ENCODE measurements at places on chromosomes 6 and 20.

GRCh38 chr6:55636406-55637102 is 57.6 kb upstream of the HMGCLL1 start:
- DNase-seq: no peak

DNA sequence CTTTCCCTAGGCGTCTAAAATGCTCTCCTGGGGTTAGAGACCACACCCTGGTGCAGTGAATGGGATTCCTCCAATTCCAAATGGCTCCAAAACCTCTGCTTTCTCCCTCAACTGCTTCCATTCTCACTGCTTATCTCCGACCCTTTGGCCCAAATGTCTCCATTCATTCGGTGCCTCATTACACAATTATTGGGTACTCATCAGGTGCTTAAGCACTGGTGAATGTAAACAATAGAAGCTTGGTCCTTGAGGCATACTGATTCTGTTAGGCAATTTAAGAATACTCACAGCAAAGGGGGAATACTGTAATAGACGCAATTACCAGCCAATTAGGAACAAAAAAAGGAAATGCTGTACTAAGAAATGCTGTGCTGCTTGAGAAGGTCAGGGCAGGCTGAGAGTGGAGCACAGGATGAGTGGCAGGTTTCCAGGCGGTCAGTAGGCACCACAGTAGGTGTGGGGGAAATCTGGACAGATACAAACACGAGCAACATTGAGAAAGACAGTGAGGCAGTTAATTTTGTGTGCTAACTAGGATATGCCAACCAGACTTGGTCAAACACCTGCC is 23.0 kb downstream of the GMDS start:
- DNase-seq: no peak

- no peak for DNase-seq
These were observed 732.2 kb downstream of the CBLN4 start for GRCh38 chr20:55273149-55273548.

- no peak for DNase-seq
These were observed 5.4 kb downstream of the TGM3 start for GRCh38 chr20:2301164-2301622.

DNA sequence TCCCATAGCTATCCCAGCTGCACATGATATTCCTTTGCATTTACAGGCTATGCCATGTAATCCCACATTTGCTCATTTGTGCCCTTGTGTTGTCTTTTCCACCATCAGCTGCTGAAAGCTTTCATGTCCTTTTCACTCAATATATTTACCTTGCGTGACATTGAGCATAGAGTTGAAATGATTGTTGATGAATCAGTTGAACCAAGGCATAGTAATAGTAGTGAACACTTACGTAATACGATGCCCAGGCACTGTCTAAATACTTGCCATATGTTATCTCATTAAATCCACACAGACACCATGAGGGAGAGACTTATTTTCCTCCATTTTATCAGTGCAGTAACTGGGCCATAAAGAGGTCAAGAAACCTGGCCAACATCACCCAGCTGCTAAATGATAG is 13.1 kb downstream of the RNF8 start:
- DNase-seq: no peak

GRCh38 chr6:154653853-154654252 is 79.4 kb upstream of the SCAF8 start:
- no peak for DNase-seq

DNA sequence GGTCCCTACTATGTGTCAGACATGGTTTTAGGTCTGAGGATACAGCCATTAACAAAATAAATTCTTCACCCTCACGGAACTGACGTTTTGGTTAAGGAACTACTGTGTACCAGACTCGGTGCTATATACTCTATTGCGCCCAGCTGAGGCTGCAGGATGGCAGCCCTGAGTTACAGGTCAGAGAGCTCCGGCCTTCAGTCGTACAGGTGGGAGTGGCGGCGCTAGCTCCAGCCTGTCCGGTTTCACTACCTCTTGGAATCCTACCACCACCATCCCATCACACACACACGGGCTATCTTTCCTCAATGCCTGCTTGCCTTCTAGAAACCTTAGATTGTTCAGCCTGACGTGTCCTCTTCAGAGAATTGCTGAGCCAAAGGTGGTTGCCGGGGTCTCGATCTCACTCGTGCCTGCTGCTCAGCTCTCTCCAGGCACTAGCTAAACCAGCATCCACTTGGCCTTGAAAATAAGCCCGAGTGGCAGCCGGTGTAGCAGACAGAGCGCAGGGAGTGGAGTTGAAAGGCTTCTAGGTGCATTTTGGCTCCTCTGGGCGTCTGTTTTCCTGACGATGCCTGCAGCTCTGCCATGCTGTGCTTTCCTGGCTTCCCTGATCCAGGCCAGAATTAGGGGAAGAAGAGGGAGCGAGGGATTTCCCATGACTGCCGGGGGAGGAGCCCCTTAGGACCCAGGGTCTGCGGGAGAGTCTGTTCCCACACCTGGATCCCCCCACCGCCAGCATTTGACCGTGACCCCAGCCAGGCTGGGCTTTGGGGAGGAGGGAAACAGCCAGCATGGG is 1.1 kb upstream of the TCF15 start:
- DNase-seq: no peak
